Activated CD4-positive, alpha-beta T cell treated with anti-CD3 and anti-CD28 coated beads for 48 hours (primary cell): ENCODE measurements at places on chromosomes 7 and 10.

GRCh38 chr10:112859793-112860192 lies 90.3 kb upstream of the TCF7L2 start:
- DNase-seq, result no peak

GRCh38 chr10:131925011-131925649 lies 24.3 kb downstream of the PPP2R2D start:
- DNase-seq, result no peak

DNA sequence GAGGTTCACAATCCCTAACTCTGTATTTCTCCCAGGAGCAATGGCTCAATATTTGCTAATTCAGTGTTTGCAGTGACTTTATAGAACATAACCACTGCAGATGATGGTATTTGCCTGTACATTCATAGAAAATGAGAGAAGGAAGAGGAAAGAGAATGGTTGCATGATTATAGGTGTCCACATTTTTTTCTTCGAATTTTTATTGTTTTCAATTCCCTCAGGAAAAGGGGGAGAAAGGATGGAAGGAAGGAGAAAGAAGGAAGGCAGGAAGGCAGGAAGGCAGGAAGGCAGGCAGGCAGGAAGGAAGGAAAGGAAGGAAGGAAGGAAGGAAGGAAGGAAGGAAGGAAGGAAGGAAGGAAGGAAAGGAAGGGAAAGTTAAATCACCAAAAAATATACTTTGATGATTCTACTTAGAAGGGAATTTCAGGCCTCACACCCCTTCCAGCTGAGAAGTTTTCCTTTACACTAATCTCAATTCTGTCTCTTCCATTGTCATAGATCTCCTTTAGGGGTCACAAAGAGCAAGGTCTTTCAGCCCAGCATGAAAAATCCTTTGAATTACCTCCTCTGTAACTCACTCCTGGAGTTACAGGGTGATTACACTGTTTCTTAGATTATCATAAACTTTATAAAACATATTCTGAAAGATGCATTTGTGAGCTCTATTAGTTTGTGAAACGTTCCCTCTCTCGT lies 118.8 kb upstream of the INHBA start:
- DNase-seq, result no peak

DNA sequence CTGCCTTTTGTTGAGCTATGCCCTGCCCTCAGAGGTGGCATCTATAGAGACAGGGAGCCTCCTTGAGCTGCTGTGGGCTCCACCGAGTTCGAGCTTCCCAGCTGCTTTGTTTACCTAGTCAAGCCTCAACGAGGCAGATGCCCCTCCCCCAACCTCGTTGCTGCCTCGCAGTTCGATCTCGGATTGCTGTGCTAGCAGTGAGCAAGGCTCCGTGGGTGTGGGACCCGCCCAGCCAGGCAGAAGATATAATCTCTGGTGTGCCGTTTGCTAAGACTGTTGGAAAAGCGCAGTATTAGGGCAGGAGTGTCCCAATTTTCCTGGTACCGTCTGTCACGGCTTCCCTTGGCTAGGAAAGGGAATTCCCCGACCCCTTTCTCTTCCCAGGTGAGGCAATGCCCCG lies 88.4 kb upstream of the CDK6 start:
- no peak for DNase-seq

- DNase-seq, result no peak
These were observed 74.4 kb upstream of the PRLHR start for GRCh38 chr10:118669835-118670234.

DNA sequence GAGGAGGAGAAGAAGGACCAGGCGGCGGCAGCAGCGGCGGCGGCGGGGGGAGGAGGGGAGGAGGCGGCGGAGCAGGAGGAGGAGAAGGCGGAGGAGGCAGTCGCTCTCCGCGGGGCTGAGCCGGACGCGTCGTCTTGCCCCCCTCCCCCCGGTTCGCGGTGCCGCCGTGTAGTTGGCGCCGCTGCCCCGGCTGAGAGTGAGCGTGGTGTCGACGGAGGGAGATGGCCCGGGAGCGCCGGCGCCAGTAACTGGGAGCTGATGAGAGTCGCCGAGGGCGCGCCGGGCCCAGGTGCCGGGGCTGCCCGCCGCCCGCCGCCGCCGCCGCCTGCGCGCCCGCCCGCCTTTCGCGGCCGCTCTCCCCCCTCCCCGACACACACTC lies 257 bp downstream of the WAC start:
- DNase-seq, result no peak

DNA sequence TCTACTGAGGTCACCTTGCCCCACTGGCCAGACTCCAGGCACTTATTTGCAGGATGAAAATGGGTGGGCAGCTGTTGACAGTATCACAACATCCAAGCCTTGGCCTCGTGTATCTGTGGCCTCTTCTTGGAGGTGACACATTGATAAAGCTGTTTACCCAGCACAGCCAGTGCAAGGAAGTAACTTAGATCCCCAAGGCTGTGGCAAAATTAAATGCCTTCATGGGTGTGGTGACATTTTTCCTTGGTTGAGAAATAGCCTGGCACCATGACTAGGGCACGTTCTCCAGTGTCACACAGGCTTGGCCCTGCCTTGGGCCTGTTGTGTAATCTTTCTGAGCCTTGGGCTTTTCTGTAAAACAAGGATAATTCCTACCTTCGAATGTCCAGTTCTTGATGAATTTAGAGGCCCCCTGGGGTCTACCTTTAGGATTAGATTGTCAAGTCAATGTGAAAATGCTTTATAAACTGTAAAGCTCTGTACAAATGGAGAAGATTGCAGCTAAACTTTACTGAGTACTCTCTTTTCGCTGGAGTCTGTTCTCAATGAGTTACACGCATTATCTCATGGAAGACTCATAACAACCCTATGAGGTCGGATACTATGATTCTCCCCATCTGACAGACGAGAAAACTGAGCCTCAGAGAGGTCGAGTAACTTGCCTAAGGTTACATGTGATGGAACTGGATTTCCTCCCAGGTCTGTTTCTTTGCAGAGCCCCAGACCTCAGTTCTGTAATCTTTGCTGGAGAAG lies 46.7 kb upstream of the LOXL4 start:
- no peak for DNase-seq
